ENCODE measurements at places on chromosomes 2 and 18.

- no peak for DNase-seq
These were observed 44.1 kb upstream of the HDAC4 start for GRCh38 chr2:239444626-239445577.

GRCh38 chr2:75920859-75921551, 210.3 kb upstream of the GCFC2 start:
- no peak for DNase-seq

DNA sequence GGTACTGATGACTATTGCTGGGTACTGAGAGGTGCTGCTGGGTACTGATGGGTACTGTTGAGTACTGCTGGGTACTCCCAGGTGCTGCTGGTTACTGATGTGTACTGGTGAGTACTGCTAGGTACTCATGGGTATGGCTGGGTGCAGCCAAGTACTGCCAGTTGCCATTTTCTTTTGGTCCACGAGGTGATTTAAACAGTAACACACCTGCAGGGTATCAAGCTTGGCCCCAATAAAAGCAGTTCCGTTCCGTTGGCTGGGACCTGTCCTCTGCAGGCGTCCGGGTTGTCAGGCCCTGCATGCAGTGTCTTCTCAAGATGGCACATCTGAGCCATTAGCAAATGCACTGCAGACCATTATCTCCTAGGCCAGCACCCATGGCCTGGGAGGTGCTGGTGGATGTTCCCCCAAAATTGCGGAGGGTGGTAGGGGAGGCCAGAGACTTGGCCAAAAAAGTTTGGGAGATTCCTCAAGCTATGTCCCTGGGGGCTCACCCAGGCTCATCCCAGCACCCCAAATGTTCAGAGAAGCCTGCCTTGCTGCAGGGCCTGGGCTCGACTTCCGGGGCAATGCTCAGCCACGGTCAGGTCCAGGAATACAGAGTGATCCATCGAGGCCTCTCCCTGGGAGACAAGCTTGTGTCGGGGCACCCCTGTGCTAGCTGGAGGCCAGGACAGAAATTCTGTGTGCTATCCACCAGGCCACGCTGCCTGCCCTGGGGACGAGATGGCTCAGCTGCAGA, 165.2 kb downstream of the TWIST2 start:
- DNase-seq, result no peak

- DNase-seq, result no peak
These were observed 128.7 kb downstream of the MEP1B start for GRCh38 chr18:32318581-32318980.

GRCh38 chr2:120693121-120693520, 42.5 kb upstream of the GLI2 start:
- DNase-seq, result no peak

Data from Daoy (cell line).